ENCODE measurements at places on chromosomes 7 and 10.
A peak's percentile ranks its signal among the peaks of the same experiment; 100 is the strongest.

DNA sequence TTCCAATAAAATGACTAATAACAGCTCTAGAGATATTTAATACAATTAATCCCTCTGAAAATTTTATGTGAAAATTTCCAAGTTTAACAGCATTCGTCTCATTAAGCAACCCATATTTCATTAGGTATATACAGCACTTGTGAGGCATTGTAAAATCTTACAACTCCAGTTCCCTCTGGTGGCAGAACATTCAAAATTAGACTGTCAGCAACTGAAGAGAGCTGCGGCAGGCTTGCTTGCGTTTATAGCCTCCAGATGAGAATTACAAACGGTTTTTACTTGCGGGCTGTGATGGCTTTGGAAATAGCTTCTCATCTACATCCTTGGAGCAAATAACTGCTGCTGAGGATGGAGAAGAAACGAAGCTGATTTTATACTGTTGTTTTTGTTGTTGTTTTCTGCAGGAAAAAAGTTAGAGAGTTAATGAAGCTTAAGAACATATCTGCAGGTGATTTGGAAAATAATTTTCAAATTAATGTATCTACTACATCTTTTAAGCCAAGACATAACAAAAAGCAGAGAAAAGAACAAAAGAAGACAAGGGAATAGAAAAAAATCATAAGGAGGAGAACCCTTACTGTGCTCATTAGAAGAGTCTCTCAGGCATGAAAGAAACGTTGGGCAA, 171.3 kb downstream of the MAGI2 start:
- no peak for DNase-seq

- DNase-seq, result no peak
Measured at GRCh38 chr10:1316121-1316808, 260.1 kb downstream of the WDR37 start.

DNA sequence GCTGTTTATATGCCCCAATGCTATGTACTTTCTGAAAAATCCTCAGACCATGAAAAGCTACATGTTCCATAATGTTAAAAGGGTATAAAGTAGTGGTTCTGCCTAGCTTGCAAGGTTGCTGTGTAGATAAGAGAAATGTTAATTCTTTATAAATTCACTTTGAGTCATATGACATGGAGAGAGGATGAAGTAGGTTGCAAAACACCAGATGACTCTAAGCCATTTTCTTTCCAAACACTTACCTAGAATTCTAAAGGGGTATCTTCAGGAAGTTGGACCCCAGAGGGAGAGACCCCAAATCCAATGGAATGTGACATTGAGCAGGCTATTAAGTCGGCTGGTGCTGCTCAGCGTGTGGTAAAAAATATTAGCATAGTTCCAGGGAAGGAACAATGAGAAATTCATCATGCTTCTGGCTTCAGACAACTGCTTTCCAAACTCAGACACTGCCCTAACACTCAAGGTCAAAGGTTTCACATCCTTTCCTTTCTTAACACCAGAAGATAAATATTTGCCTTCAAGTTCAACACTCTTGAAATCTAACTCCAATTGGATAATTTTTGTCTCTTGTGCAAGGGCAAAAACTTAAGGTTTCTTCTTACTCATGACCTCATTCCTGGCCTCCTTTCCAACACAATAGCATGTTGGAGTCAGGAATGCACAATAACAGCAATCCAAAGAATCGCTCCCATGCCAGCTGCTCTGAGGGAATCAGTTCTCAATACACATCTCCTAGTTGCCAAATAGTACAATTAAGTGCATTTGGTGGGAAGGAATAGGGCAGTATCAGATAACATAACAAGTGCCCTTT, 100.7 kb upstream of the AFAP1L2 start:
- no peak for DNase-seq

- DNase-seq, result no peak
Measured at GRCh38 chr7:19413443-19413965, 268.3 kb upstream of the FERD3L start.

GRCh38 chr10:6928586-6928985, 348.5 kb upstream of the PRKCQ start:
- no peak for DNase-seq

- DNase-seq, result no peak
Measured at GRCh38 chr10:114714281-114714741, 56.2 kb upstream of the ABLIM1 start.

- peak; percentile 66 for DNase-seq
Measured at GRCh38 chr10:12448729-12449391, 99.5 kb downstream of the CAMK1D start.

- DNase-seq, result no peak
Measured at GRCh38 chr7:41709621-41710020, 6.7 kb upstream of the INHBA start.

DNA sequence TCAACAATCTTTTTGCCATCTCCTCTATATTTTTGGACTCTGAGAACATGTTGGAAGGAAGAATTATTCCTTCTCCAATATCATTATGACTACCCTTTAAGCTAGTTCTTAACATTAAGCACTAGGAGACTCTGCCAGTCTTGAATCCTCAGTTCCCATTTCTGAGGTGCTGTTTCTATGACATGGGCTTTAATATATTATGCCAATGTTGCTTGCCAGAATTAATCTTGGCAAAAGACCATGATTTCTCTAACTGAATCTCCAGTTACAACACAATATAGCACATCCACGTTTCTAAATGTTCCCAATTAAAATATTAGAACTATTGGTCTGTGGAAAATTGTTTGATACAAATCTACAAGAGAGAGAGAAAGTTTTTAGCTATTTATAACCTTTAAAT, 250.0 kb downstream of the HGF start:
- no peak for DNase-seq

DNA sequence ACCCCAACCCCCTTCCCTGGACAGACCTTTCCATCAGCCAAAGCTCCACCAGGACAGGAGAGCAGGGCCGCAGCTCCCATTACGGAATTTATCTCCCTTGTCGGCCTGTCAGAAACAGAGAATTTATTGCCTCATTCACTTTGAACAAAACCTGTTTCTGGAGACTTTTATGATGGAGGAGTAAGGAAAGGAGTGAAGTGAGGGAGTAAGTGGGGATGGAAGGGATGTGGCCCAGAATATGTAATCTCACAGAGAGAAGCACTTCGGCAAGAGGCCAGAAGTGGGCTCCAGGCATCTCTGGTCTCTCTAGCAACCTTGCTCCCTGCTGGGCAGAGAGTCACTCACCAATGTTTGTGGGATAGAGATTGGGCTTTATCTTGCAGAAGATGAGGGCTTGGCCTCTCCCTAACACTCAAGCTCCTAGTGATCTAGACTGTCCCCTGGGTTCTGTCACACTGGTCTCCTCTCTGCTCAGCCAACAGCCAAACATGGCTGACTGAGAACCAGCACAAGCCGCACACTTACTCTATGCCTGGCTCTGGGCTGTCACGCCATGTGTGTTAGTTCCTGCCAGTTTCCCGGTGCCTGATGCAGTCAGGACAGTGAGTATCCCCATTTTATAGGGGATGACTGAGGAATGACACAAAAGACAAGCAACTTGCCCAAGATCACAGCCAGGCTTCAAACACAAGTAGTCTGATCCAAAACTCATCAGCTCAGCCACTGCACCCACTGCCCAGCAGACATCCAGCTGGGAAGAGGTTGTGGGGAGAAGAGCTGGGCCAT, 149.4 kb upstream of the ZMIZ1 start:
- no peak for DNase-seq

GRCh38 chr10:98349508-98349922, 65.5 kb downstream of the PYROXD2 start:
- DNase-seq, result peak; percentile 34

- no peak for DNase-seq
Measured at GRCh38 chr10:124478515-124478914, 16.9 kb downstream of the LHPP start.

DNA sequence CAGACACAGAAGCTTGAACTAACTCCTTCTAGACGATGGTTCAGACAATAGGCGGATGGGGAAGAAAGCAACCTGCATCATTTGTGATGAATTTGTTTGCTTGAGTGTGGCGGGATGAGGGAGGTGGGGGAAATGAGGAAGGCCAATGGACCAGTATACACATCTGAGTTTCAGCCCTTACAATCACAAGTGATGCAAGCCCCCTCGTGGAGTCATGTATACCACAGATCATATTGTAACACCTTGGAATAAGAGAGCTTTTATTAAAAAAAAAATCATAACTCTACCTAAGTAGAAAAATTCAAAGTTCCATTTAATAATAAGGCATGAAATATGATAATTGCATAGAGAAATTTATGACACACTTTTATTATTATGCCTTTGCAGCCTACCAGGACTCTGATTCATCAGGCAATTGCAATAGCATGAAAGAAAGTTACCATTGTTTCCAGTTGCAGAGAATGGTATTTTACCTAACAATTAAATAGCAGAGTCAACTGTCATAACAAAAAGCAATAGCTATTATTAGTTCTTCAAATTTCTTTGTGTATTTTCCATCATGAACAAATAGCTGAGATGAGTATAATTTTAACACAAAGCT, 230.2 kb upstream of the AKR1E2 start:
- no peak for DNase-seq

- no peak for DNase-seq
Measured at GRCh38 chr7:41451826-41452225, 251.1 kb downstream of the INHBA start.

DNA sequence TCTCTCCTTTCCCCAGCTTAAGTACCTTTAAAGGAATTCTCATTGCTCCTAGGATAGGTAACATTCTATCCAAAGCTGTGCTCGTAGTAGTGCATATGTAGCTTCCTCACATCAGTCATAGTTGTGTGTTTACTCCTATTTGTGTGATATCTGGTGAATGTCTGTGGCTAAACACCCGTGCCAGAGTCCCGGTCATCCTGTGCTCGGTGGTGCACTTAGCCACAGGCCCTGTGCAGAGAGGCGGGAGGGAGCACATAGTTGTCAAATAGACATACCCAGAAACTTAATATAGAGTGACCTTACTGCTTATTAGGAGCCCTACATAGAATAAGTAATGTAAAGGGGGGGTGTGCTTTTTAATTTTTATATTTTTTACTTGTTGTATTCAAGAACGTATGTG, 76.6 kb downstream of the RBM33 start:
- no peak for DNase-seq

- no peak for DNase-seq
Measured at GRCh38 chr10:70223728-70224127, 9.5 kb downstream of the PPA1 start.

DNA sequence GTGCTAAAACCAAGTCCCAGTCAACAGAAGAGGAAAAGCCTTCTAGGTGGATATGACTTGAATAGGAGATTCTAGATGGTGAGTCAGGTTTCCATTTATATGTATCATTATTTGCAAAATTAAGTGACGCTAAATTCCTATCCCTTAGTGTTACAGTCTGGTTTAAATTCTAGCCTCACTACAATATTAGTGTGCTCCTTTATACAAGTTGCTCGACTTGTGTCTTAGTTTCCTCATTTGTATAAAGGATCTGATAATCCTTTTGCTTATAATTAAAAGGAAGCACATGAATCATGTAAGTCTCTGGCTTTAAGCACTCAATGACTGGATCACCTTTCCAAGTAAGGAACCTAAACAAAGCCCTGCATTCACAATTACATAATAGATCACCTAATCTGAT, 105.7 kb downstream of the SVOPL start:
- DNase-seq, result no peak

GRCh38 chr7:93293229-93293628, 61.1 kb downstream of the VPS50 start:
- DNase-seq, result no peak

GRCh38 chr7:151427705-151428377, 12.1 kb downstream of the CRYGN start:
- DNase-seq, result no peak

DNA sequence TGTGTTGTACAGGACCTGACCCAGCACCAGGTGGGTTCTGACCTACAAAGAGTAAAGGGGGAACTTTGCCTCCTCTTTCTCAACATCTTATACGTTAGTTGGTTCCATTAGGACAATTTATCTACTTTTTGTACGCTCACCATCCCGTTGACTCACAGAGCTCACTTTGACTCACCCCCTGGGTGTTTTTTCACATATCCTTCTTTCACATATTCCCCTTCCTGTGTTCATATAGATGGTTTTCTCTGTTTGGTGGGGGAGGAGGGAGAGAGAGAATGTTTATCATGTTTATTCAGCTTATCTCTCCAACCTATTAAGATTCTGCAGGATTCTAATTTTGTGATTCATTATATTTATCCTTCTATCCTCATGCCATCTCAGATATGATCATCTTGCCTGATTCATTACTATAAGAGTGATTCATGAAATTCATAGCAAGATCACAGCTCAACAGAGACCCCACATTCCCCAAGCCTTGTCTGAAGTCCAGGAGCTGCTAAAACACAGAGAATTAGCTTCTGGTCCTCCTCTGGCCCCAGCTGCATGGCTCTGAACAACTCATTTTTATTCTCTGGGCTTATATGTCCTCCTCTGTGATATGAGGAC, 37.2 kb downstream of the PRSS2 start:
- DNase-seq, result no peak

- no peak for DNase-seq
Measured at GRCh38 chr10:404991-405390, 269.7 kb downstream of the ZMYND11 start.

- DNase-seq, result peak; percentile 18
Measured at GRCh38 chr7:127396184-127396583, 3.7 kb upstream of the ZNF800 start.
